Stimulated activated CD8-positive, alpha-beta memory T cell treated with anti-CD3 and anti-CD28 coated beads, Interleukin-7, amount 100 ng/mL, for 1 hour (primary cell): ENCODE measurements at places on chromosomes 1 and 21.

- peak; percentile 50 for DNase-seq
These were observed 4.9 kb upstream of the POFUT2 start for GRCh38 chr21:45292399-45293219.

- no peak for DNase-seq
These were observed 12.2 kb downstream of the PLEKHO1 start for GRCh38 chr1:150161747-150162581.

DNA sequence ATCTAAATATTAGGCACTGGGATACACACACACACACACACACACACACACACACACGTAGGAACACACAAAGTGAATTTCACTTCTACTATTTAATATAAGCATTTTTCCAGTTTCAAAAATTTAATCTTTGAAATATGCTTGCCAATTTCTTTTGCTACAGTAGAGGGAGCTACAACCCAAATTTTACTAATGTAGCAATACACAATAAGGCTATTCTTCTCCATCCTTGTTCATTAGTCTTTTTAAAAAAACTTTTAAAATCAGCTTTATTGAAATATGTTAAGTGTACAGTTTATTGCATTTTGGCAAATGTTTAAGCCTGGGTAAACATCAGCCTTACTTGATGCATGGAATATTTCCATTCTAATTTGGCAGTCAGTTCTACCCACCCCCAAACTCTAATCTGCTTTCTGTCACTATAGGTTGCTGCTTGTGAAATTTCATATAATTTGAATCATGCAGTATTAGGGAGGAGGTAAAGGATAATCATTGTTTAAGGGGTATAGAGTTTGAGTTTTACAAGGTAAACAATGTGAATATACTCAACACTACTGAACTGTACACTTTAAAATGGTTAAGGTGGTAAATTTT, 93.0 kb upstream of the TENT5C start:
- no peak for DNase-seq

GRCh38 chr1:53393325-53393792, 65.5 kb upstream of the LRP8 start:
- peak; percentile 48 for DNase-seq

DNA sequence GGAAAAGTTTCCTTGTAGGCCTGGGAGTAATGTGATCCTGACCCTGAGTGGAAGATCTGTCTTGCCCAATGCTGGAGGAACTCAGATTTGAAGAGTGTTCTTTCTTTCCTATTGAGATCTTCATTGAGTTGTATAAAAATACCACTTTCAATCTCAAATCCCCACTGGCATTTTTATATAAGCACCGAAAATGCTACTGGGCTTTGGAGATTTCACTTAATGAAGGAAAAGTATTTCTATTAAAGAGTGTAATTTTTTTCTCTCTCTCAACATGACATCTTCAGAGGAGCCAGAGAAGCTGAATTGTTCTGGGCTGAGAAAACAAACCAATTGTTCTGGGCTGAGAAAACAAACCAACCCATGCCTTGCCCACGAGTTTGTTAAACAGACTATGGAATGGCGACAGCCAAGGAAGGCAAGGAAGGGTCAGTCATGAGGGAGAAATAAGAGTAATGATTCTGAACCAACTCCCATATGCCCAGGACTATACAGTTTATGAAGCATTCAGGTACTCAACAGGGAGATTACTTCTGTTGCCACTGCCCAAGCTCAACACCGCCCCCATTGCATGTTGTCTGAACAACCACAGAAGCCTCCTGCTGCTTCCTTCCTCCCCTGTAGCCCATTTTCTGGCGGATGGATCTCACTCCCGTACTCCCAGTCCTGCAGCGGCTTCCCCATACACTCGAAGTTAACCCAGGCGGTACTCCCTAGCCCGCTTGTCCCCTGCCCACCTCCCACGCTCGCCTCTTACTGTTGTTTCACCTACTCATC, 103.2 kb downstream of the BEND5 start:
- DNase-seq, result no peak
